ENCODE measurements at places on chromosomes 11 and 22.
A peak's percentile ranks its signal among the peaks of the same experiment; 100 is the strongest.

DNA sequence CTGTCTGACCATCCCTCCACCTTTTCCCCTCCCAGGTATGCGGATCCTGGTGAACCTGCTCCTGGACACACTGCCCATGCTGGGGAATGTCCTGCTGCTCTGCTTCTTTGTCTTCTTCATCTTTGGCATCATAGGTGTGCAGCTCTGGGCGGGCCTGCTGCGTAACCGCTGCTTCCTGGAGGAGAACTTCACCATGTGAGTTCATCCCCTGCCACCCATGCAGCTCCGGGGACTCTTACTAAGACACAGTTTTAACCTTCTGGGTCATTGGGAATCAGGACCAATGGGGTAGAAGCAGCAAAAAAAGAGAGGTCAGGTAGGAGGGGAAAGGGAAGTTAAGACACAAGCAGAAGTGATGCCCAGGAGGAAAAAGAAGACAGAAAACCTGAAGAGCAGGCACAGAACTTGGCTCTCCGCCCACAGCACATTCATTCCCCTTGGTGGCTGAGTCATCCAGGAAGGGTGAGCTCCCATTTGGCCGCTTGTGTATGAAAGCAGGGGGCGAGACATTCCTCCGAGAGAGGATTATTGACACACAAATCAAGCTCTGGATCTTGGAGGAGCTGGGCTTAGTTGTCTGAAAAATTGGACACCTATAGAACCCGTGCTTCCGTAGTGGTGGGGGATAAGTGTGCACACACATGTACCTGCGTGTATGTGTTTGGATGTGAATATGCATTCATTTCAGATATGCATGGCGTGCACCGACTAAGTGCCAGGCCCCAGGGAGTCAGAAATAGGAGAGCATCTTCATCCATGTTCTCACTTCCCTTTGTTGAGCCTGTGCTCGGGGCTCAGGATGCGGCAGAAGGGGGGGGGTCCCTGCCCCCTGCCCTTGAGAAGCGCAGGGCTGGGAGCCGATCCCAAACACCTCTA, 64.2 kb downstream of the CACNA1I start:
- peak; percentile 52 for DNase-seq

- DNase-seq = no peak
These were observed 141.8 kb downstream of the TEAD1 start for GRCh38 chr11:12815931-12816494.

DNA sequence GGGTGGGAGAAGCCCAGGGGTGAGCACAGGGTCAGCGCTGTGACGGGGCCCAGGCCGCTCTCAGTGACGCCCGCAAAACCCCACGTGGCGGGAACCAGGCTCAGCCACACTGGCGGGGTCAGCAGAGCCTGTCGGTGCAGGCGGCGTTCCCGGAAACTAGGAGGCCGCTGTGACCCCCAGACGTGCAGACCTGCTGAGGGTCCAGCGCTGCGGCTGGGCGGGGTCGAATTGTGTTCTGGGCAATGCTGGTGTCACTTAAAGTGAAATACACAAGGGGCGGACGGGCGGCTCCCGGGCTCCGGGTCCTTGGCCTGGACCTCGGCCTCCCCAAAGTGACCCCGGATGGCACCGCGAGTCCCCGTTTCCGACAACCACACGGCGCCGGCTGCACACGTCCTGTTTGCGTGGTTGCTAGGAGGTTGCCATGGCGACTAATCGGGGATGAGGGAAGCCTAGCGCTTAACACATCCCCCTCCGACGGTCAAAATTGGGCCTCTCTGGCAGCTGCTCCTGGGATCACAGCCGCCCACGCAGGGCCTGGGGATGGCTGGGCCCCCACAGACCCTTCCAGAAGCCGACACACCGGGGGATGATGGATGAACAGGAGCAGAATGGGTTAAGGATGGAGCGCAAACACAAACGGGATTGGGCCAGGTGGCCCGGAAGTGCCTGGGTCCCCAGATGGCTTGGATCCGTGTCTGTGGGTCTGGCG, 81.7 kb upstream of the PRR5 start:
- DNase-seq = peak; percentile 60

GRCh38 chr22:21686634-21687393, 21.0 kb downstream of the PPIL2 start:
- DNase-seq = no peak

DNA sequence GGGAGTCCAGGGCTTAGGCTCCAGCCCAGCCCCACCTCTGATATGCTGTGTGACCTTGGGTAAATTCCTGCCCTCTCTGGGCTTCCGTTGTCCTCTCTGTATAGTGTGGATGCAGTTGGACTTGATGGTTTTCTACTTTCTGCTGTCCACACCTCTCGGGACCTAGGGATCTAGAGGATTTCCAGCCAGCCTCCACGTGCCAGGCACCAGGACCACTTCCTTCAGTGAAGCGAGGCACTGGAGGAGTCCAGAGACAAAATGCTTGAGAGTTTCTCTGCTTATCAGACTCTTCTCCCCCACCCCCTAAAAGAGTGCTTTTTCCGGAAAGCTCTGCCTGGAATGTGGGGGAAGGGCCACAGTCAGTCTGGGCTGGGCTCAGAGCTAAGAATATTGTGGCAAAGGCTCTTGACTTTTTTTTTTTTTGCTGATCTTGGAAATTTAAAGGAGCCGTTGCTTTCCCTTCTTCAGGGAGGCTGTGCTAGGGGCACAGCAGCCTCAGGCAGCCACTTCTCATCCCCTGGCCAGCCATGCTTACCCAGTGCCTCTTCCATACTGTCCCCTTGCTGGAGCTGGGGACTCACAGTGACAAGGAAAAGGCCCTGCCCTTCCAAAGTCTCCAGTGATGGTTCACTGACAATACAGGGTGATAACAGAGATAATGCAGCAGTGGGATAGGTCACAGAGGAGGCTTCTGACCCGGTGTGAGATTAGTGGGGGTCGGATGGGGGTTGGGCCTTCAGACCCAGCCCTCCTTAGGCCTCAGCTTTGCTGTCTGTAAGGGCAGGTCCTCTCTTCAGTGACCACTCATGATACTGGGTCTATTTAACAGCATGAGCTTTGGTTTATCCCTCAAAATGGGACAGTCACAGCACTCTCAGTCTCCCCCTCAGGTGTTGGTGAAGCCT, 2.9 kb upstream of the SERPINH1 start:
- no peak for DNase-seq

DNA sequence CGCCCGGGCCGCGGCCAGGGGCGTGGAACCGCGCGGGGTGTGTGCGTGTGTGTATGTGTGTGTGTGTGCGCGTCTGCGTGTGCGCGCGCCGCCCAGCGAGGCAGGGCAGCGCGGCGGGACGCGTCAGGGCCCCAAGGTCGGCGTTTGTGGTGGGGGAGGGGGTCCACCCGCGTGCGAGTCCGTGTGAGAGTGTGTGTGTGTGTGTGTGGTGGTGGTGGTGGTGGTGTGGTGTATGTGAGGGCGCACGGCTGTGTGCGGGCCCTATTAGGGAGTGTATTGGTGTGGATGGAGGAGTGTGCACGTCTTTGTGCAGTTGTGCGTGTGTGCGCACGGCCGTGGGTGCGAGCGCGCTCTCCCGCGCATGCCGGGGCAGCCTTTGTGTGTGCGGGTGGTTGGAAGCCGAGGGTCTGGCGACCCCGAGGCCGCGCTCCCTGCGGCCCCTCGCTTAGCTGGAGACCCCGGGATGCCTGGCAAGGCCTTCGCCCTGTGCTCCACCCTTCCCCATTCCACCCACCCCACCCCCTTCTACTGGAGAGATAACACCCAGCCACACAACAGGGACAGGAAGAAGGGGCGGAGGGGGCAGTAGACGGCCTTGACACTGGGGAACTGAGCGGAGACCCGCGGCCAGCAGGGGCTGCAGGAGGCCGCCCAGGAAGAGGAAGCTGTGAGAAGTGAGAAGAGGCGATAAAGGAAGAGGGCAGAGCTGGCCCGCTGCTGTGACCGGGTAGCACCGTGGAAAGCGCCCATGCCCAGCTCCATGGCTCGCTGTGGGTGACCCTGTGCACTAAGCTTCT, 528 bp upstream of the ARRB1 start:
- DNase-seq = peak; percentile 88

- no peak for DNase-seq
These were observed 43.2 kb upstream of the CREB3L1 start for GRCh38 chr11:46234311-46234710.

DNA sequence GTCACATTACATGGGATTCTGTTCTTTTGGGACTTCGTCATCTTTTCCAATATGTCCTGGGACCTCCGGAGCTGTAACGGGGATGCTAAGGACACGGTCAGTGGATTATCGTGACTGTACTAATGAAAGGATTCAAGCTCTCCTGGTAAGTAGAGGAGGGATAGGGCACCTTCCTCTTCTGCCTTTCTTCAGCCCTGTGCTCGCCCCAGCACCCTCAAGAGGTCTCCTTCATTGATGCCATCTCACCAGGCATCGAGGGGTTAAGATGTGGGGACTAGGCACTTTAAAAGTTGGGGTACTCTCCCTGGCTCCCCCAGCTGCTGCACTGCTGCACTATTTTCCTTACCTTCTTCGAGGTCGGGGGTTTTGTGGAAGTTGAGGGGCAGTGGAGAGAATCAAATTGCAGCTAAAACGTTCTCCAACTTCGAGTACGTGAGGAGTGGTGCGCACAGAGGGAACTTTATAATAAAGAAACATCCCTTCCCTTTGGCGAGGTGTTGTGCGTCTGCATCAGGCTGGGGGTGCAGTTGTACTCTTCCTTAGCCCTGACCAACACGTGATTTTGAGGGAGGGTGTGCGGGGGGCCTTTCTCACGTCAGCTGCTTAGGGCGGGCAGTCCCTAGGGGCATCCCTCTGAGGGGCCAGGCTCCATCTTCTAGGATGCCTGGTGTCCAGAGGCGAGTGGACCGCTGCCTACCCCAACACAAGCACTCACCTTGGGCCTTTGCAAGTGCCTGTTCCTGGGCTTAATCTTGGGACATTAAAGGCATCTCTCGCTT, 96.1 kb downstream of the GRAMD1B start:
- no peak for DNase-seq

DNA sequence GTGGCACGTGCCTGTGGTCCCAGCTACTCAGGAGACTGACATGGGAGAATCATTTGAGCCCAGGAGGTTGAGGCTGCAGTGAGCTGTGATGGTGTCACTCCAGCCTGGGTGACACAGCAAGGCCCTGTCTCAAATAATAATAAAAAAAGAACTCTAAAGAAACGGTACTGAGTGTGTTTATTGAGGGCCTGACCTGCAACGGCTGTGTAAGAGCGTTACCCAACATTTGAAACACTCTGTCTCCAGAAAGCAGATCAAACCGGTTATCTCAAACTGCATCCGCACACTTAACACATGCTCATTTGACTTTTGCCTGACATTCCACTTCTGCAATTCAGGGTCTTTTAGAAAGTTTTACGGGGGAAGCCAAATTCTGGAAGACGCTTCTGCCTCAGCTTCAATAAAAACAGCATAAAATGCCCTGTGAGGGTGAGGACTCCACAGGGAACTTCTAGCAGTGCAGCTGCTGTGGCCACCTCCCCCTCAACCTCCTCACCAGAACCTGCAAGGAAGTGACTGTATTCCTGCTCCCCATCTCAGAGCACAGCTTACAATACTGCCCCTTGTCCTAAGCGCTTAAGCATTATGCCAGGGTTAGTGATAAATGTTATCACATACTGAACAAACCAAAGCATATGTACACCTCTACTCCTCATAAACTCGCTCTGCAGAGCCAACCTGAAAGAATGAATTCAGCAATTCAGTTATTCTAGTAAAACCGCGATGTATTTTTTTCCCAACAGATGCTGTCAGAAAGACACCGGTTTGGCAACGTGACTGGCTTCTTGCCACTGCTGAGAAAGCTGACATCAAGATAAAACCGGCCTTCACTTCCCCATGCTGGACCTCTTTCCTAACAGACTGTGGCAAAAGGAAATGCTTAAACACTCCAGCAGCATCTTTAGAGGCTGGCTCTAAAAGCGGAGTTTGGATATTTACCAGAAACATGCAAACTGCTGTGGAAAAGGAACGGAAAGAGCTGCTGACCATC, 52.2 kb downstream of the PRDM10 start:
- peak; percentile 78 for DNase-seq

- DNase-seq = peak; percentile 73
These were observed 4.6 kb upstream of the DIXDC1 start for GRCh38 chr11:111932611-111932950.

- DNase-seq = no peak
These were observed 1.5 kb downstream of the FHIP1B start for GRCh38 chr11:6232899-6233298.

- peak; percentile 54 for DNase-seq
These were observed 107.4 kb downstream of the SGSM3 start for GRCh38 chr22:40477683-40478337.

- DNase-seq = no peak
These were observed 53.1 kb upstream of the NAV2 start for GRCh38 chr11:19659529-19659928.

DNA sequence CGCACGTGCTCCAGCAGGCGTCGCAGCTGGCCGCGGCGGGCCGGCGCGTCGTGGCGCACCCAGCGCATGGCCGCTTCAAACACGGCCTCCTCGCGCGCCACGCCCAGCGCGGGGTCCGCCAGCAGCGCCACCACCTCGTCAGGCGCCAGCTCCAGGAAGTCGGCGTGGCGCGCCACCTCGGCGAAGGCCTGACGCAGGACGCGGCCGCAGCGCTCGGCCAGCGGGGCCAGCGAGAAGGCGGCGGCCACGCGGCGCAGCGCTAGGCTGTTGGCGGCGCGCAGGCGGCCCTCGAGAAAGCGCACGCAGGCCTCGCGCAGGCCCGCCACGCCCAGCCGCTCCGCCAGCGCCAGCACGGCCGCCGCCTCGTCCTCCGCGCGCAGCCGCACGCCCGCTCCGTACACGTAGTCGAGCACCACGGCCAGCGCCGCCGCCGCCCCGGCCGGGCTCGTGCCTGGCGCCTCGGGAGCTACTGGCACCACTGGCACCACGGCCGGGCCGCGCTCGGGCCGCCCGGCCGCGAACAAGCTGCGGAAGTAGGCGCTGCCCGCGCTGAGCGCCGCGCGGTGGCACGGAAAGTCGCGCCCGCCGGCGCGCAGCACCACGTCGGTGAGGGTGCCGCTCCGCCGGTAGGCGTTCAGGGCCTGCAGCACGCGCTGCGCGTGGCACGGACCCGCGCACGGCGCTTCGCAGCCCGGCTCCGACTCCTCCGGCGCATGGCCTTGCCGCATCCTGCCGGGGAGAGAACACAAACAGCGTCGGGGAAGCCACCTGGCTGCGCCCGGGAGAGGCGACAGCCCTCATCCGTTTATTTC, 2.9 kb downstream of the KLHL35 start:
- DNase-seq = peak; percentile 87

DNA sequence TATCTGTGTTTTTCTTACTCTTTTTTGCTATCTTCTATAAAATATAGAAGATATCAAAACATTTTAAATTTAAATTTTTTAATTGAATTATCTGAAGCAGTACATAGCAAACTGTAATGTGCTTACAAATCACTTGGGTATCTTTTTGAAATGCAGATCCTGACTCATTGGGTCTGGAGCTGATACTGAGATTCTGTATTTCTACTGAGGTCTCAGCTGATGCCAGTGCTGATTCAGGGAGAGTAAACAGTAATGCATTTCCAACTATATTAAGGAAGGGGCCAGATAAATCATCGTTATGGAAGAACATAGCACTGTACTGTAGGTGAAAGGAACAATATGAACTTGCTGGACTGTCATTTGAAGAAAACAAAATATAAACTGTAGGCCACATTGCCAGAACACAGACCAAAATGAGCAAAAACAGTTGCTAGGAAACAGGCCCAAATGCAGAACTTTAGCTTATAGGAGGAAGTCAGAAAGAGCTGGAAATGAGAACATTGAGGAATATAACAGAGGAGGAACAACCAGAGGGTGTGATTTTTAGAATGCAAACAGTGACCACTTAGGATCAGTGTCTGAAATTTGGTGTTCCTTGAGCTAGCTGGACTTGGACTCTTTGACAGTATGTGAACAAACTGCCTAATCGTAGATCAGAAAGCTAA, 3.3 kb downstream of the ARL14EP start:
- DNase-seq = peak; percentile 70

GRCh38 chr11:44760917-44761550, 34.3 kb downstream of the TSPAN18 start:
- DNase-seq = no peak
